ENCODE measurements at places on chromosomes 2 and 18.

DNA sequence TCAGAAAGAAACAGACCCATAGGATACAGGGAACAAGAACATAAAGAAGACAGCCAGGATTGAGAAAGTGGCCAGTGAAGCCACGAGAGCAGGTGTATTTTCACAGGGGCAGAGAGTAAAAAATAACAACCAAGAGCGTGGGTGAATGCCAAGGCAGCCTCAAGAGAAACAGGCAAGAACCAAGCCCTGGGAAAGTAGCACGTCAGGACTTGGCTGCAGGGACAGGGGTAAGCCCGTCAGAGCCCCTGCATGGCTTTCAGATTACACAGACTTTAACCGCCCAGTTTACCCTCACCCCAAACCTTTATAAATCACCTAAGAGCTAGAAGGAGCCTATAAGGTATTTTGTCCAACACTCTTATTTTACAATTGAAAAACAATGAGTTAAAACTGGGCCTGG, 43.7 kb downstream of the ARL4C start:
- no peak for DNase-seq

- DNase-seq = no peak
Observed at GRCh38 chr18:13175754-13176210, 42.8 kb upstream of the LDLRAD4 start.

DNA sequence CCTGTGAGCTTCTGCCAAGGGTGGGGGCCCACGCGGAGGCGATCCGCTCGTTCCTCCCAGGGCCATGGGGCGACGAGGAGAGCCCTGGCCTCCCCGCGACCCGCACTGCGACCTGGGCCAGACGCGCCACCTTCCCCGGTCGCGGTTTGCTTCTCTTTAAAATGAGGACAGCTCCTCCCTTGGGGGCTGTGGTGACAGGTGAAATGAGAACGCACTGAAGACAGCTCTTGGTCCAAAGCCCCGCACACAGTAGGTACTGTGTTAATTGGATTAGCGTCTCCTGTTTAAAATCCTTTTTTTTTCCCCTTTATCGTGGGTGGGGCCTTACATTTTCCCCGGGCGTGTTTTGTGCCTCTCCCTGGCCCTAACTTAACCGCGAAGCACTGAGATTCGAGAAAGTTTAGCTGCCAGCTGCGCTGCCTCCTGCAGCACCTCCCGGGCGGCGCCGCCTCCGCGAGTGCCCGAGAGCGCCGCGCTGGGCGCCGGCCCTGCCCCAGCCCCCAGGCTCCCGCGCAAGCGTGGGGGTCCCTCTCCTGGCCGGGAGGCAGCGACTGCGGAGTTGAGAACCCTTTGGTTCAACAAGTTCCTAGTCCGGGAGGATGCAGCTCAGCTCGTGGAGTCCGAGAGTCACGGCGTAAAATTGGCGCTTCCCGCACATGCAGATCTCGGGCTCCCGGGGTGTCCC, 1.1 kb downstream of the HPCAL1 start:
- DNase-seq = peak; percentile 40

GRCh38 chr2:10877651-10878111, 34.1 kb upstream of the KCNF1 start:
- no peak for DNase-seq

GRCh38 chr18:2776601-2777000, 70.2 kb upstream of the EMILIN2 start:
- DNase-seq = no peak

- no peak for DNase-seq
Observed at GRCh38 chr2:100239486-100240210, 82.7 kb downstream of the LONRF2 start.

DNA sequence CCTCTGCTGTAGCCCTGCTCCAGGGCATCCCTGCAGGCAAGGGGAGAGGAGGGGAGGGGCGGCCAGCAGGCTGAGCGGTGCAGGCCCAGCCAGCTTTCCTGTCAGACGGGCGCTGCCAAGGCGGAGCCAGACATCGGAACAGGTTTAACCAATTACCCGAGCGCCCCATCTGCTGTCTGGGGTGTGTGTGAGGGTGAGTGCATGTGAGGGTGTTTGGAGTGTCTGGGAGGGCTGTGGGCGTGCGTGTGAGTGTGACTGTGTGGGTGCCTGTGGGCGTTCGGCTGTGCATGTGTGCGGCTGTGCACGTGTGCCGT, 20.0 kb downstream of the EMX1 start:
- no peak for DNase-seq

DNA sequence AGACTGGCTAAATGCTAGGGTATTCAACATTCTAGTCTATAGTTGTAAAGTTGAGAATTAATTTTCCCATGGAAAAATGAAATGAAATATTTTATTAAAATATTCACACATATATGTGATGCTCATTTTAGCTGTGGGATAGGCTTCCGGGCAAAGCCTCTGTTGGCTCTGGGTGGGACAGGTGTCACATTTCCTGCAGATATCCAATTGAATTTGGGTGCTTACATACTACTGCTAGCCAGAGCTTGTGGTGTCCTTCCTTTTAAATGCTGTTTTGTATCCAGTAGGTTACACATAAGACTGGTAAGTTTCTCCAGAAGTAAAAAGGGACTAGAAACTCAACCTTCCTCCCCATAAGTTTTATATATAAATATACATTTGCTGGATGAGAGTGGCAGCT, 73.8 kb downstream of the RPRM start:
- DNase-seq = no peak

DNA sequence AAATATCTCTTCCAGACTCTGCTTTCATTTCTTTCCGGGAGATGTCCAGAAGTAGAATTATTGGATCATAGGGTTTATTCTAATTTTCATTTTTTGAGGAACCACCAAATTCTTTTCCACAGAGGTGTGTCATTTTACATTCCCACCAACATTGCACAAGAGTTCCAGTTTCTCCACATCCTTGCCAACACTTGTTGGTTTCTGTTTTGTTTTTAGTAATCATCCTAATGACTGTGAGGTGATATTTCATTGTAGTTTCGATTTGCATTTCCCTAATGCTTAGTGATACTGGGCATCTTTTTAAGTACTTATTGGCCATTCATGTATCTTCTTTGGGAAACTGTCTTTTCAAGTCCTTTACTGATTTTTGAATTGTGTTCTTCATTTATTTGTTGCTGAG, 513.1 kb downstream of the PARD3B start:
- DNase-seq = no peak

DNA sequence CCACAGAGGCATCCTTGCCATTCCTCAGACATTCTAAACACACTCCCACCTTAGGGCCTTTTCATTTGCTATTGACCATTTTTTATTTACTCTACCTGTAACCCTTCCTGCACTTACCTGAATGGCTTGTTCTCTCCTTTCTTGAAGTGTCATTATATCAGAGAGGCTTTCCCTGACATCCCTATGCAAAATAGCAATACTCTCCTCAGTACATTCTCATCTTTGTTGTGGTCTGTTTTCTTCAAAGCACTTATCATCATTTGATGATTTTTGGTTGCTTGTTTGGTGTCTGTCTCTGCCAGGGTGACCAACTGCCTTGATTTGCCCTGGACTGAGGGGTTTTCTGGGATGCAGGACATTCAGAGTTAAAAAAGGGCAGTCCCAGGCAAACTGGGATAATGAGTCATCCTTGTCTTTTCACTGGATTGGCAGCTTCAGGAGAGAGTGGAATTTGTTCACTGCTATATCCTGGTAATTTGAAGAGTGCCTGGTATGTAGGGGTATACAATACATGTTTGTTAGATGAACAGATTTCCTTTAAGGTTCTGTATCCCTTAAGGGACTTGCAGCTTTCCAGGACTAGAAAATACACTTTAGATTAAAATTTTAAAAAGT, 102.4 kb downstream of the BABAM2 start:
- no peak for DNase-seq

- no peak for DNase-seq
Observed at GRCh38 chr18:46069524-46069923, 2.5 kb downstream of the PSTPIP2 start.

DNA sequence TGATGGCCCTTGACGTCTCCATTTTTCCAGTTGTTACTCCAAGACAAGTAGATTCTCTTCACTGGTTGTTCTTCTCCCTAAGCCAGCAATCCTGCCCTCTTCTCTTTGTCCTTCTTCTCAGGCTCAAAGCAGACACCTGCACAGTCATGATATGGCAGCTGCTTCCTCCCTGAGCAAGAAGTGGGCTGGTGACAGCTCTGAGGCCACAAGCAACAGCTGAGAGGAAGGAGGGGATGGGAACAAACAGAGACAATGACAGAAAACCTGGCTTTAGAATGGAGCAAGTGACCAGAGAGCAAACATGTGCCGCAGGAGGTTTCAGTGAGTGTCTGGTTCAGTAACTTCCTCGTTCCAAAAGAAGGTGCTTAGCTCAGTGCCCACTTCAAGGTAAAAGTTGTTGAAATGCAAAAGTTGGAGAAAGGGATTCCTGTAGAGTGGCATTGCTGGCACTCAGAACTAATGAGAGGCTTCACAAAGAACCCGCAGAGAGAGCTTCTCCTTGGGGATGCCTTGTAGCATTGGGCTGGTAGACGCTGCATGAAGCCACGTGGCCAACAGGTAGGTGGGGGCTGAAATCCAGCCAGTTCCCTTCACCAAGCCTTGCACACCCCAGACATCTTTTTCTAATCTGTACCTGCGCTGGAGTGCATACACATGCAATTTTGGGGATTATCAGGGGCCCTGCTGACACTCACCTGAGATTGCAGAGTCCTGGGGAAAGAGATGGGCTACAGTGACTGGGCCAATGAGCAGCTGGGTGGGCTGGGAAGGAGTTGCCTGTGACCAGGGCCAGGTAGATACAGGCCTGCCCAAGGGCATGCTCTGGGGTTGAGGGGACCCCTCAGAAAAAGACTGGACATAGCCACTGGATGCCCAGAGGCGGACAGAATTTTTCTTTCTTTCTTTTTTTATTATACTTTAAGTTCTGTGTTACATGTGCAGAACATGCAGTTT, 153.3 kb upstream of the RAB12 start:
- no peak for DNase-seq

- DNase-seq = no peak
Observed at GRCh38 chr2:73284296-73285158, at the start of gene FBXO41. Gene FBXO41, minus strand, starts transcription at chr2:73284478. Its CDS starts 14,848 bp downstream, at chr2:73269630.

GRCh38 chr2:119372778-119373568, 6.2 kb downstream of the DBI start:
- no peak for DNase-seq

- no peak for DNase-seq
Observed at GRCh38 chr2:98558852-98559530, 49.3 kb downstream of the COA5 start.

DNA sequence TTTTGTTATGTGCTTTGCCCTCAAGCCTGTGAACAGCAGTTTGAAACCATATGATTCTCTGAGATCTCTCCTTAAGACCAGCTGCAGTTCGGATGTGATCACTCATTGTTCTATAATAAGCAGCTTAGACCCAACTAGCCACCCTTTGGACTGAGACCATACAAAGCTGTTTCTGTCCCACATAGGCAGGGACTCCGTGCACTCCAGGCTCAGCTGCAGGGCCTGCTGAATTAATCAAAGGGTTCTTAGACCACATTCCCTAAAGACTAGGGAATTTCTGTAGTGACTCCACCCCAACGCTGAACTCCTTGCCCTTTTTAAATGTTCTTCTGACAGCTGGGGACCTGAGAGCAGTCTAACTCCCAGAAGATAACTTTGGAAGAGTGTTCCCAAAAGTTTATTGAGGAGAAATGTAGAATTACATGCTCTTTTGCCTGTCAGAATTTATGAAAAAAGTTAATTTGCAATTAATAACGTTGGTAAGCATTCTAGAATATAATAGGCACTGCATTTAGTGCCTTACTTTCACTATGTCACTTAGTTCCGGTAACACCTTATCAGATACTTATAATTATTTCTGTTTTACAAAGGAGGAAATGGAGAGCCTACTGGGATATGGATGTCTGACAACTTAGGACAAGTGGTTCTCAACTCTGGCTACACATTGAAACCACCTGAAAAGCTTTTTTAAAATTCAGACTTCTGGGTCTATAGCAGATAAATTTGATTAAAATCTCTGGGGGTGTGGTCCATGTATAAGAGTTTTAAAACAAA, 42.3 kb downstream of the GULP1 start:
- DNase-seq = no peak

DNA sequence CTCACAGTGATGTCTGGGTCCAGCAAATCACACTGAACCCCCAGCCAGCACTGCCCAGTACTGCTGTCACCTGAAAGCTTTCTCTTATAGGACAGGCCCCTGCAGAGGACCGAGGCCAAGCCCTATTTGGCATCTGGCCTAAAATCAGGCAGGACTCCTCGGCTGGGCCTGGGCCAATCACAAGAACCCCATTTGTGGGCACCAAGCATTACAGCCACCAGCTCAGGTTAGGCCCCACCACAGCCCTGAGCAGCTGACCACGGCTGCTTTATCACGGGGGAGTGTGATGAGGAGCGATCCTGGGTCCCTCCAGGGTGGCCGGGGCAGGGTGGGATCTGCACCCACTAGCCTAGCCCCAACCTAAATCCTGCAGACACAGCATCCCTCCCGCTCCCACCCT, 8.2 kb downstream of the BIN1 start:
- DNase-seq = no peak

DNA sequence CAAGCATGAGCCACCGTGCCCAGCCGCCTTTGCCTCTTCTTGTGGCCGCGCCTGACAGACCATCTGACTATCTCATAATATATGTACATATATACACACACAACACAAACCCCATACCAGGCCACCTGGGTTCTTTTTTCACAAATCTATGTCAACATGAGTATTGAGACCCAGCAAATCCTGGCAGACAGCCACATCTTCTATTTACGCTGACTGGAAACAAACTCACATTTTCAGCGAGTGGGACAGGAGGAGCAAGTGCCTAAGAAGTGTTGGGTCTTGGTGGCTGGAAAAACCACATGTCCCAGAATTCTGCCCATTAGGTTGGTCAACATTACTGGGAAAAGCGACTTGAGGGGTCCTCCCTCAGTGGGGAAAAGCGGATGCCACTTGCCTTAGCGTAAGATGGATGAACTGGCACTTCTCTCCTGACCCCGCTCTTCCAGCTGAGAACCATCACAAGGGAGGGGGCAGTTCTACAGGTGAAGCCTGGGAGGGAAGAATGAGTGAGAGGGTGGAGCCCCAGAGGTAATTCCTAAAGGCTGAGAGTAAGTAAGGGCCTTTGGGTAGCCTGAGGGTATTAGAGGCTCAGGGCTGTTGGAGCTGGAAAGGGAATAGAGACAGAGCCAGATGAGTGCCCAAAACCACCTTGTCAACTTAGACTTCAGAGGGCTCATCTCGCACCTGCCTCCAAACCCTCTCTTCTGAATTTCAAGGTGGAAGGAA, 1.9 kb downstream of the SCYGR3 start:
- no peak for DNase-seq

DNA sequence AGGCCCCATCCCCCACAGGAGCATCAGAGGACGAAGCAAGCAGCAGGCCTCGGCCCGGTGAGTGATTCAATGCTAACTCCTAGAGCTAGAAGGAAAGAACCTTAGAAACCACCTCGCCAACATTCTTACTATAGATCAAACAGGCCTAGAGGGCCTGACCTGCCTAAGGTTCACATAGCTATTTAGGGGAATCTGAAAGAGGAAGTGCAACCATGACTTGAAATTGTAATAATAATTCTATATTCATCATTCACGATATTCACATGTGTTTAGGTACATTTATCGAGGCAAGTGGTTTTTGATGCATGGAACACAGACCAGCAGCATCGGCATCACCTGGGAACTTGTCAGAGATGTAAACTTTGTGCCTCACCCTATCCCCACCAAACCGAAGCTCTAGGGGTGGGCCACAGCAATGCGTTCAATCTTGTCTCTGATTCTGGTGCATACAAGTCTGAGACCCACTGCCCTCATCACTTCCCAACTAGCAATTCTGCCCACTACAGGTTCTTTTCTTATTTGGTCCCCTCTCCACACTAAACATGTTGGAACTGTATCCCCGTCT, 78.0 kb upstream of the DNMT3A start:
- DNase-seq = no peak

Data from erythroblast (primary cell).